Stimulated activated CD8-positive, alpha-beta memory T cell treated with anti-CD3 and anti-CD28 coated beads, Interleukin-7, amount 100 ng/mL, for 4 hours (primary cell): ENCODE measurements at places on chromosomes 6 and 20.

DNA sequence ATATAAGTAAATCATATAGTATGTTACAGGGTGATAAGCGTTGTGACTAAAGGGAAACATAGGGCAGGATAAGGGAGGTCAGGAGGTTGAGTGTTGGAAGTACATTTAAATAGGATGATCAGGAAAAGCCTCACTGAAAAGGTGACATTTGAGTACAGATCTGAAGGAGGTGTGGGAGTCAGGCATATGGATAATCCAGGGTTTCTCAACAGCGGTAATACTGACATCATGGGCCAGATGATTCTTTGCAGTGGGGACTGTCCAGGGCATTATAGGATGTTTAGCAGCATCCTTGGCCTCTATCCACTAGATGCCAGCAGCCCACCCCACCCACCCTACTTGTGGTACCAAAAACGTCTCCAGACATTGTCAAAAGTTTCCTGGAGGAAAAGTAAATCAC is 292.6 kb upstream of the PREP start:
- DNase-seq: no peak

- no peak for DNase-seq
These were observed 16.1 kb downstream of the PLAGL2 start for GRCh38 chr20:32191422-32191821.

- no peak for DNase-seq
These were observed 49.1 kb upstream of the PRDM1 start for GRCh38 chr6:106037060-106037459.

- no peak for DNase-seq
These were observed 9.9 kb downstream of the PCIF1 start for GRCh38 chr20:45944151-45944964.

- DNase-seq: no peak
These were observed 7.5 kb upstream of the OOEP start for GRCh38 chr6:73377225-73377624.

GRCh38 chr6:89007209-89008000 is 44.0 kb upstream of the RNGTT start:
- DNase-seq: no peak

GRCh38 chr20:35279040-35279439 is 1.1 kb upstream of the MMP24OS start:
- no peak for DNase-seq

- DNase-seq: no peak
These were observed 17.9 kb downstream of the AHI1 start for GRCh38 chr6:135479601-135480000.

GRCh38 chr6:115885636-115886366 is 174.9 kb downstream of the FRK start:
- no peak for DNase-seq

DNA sequence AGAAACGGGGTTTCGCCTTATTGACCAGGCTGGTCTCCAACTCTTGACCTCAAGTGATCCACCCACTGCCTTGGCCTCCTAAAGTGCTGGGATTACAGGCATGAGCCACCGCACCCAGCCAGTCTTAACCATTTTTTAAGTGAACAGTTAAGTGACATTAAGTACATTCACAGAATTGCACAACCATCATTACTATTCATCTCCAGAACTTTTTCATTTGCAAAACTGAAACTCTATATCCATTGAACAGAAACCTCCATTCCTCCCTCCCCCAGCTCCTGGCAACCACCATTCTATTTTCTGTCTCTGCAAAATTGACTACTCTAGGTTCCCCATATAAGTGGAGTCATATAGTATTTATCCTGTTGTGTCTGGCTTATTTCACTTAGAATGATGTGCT is 59.7 kb downstream of the PLCB4 start:
- DNase-seq: no peak

DNA sequence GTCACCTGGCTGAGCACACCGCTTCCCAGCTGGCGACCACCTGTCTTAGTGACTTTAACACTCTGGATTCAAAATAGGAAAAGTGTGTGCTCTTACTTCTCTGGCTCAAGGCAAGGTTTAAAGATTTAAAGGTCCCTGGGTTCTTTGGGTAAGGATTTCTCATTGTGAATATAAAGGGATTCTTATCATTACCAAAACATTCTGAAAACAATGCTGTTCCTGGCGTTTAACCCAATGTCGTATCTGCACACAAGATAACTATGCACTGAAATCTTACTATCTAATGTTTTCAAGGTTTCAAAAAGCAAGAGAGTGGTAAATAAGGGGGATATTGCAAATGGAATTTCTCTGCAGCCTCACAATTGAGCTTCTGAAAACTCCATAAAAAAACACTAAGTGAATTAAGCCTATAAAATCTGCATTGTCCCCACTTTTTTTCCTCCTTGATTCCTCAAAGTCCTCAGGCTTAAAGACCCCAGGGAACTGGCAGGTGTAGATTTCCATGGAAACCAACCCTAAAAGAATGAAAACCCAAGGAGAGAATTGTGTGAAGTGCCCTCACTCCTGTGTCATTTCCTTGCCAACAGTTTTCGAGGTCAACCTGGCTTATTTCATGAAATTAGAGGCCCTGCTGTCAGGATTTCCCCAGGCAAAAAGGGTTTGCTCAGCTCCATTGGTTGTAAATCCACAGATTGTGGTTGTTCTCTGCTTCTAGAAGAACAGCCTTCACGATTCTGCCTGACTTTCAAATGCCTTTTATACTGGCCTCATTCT is 44.0 kb downstream of the BMP2 start:
- DNase-seq: no peak

- no peak for DNase-seq
These were observed 4.2 kb upstream of the BMP6 start for GRCh38 chr6:7721649-7722048.

DNA sequence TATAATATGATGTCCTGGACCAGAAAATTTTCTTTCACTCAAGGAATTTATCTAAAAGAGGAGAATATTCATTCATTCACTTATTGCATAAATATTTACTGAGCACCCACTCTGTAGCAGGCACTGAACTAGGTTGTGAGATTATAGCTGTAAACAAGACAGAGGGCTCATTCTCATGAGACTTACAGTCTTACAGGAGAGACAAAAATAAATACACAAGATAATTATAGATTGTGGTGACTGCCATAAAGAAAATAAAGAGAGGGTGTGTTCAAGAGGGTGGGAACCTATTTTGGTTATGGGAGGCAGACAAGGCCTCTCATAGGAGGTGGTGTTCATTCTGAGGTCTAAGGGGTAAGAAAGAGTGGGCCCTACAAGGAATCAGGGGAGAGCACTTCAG is 109.9 kb upstream of the SUPT3H start:
- DNase-seq: no peak

- DNase-seq: no peak
These were observed 5.3 kb downstream of the NAA20 start for GRCh38 chr20:20022498-20022897.

GRCh38 chr20:10578607-10579006 is 95.2 kb downstream of the JAG1 start:
- no peak for DNase-seq

DNA sequence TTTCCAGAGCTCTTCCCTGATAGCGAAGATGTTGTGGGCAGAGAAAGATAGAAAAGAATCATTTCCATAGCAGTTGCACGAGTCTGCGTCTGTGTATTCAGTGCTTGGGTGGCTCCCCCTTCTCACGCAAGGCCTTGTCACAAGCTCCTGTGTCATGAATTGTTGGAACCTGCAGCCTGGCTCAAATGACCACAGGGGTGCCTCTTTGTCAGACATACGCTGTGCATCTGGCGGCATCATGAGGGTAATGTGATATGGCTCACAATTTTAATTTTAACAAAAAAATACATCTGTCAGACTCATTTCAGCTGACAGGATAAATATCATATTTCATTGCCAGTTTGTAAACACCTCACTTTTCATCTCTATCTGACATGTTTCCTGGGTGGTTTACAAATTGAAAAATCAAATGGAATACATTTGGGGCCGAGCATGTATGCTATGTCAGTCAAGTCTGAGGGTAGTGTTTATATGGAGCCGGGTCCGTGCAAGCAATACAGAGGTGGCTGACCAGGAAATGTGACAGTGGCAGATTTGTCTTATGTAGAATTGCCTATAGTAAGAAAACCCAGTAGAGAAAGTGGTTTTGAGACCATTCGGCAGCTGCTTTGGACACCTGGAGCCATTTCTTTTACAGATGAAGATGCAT is 90.9 kb downstream of the CAP2 start:
- no peak for DNase-seq

DNA sequence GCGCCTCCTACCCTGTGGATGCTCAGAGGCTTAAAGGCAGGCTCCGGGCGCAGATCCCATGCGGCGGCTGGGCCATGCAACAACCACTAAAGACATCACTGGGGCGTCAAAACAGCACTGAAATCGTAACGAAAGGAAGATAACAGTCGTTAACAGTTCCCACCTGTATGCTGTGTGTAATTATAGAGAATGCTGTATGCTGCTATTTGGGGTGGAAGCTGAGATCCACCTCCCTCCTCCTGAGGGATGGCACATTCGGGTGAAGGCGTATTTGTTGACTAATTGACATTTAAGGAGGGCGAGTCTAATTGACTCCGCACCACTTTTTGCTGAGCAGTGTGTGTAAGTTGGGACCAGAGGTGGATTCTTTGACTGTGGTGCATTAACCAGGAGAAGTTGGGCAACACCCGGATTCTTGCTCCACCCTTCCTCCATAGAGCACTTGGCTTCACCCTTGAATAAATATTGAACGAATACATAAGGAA is 687 bp downstream of the SLC35A1 start:
- no peak for DNase-seq

- no peak for DNase-seq
These were observed 3.9 kb upstream of the PRDM13 start for GRCh38 chr6:99602520-99603420.

GRCh38 chr6:14313248-14313647 is 195.7 kb downstream of the CD83 start:
- no peak for DNase-seq

- no peak for DNase-seq
These were observed 2.3 kb downstream of the DEFB124 start for GRCh38 chr20:31472395-31473330.

DNA sequence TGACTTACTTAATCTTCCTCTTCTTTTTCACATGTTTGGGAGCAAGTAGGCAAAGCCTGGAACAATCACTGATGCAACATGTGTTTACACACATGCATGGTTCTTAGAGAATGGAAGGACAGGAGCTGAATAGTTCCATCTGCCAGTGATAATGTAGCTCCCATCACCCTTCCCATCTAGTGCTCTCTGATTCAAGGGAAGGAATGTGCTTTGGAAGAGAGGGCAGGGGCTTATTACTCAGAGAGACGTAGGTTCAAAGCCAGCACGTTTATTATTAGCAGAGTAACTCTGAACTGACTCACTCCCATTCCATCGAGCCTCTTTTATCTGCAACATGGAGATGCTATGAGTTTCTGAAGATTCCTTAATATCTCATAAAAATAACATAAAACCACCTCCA is 211.9 kb downstream of the GMPR start:
- no peak for DNase-seq

DNA sequence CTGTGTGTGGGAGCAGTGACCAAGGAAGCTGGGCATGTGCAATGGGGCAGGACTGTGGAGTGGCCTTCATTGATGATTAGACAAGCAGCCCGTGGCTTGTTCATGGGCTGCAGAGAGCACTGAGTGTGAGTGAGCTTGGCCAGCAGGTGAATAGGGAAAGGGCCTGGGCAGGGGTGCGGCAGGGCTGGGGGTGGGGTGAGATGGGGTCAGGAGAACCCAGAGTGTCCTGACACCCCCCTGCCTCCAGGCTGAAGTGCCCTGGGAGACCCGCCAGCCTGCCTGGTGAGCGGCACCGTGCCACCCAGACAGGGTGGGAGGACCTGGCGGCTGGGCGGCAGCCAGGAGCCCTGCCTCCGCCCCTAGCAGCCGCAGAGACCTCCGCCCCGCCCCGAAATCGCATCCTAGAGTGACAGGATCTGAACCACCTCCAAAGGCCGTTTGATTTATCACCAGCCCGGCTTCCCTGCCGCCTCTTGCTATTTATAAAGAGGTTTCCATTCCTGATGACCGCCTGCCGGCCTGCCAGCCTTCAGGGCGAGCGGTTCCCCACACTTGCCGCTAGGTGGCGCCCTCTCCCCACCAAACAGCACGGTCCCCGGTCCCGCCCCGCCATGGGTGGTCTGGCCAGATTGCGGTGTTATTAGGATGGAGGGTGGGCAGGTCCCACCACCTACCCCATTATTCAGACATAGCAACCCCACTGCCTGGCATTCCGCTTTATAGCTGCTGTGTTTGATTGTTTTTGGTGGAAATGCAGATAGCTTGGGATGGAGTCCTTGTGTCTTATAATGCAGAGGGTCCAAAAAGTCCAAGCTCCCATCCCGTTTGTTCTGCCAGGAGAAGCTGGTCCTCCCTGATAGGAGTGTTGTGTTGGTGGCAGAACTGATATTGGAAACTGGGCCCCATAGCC is 3.5 kb downstream of the MYLK2 start:
- DNase-seq: peak; percentile 46

- no peak for DNase-seq
These were observed 139.5 kb upstream of the SCGN start for GRCh38 chr6:25512560-25512959.

- no peak for DNase-seq
These were observed 192.4 kb upstream of the MYLIP start for GRCh38 chr6:15936503-15936902.

- no peak for DNase-seq
These were observed 30.2 kb downstream of the EPHA7 start for GRCh38 chr6:93389192-93389591.

DNA sequence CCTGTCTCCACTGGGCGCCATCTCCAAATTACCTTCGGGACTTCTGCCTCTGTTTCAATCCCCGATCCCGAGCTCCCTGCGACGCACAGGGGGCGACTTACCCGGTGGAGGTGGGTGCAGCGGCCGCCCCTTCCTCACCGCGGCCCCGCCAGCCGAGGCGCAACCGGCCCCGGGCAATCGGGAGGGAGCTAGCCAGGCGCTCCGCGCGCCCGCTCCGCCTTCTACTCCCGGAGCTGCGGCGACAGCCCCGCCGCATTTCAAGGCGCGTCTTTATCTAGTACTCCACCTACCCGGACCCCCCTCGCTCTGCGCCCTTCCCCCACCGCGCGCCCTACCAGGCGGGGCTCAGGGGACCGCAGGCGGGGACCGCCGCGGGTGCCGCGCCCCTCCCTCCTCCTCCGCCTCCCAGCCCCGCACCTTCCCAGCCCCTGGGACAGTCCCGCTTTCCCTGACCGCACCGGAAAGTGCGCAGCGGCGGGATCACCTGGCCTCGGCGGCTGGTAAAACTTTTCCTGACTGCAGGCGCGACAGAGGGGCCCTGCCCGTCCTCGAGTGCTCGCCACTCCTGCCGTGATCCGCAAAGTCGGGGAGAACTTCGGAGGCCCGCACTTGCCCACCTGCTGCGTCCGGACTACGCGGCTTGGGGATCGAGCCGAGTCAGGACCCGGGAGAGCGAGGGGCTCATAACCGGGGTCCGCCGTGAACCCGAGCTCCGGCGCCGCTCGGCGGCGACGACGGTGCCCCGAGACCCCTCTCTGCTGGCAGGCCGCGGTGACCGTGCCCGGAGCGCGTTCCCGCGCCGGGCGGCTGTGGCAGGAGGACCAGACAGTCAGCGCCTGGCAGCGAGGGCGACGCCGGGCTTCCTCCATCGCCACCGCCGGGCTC is 8.0 kb upstream of the NKX2-2 start:
- DNase-seq: no peak
